ENCODE measurements at places on chromosomes 1 and 21. TPM values are rescaled to one million over a fixed set of nuclear protein-coding genes. Genes with fewer than 3 reads are reported as not detected.

Gene FAM72B
- total RNA-seq, result under 0.01 TPM

Gene ITGB2
- 0.68 TPM for total RNA-seq

Gene DUSP12
- 50.9 TPM for total RNA-seq

Gene SFN
- 1,116 TPM for total RNA-seq

Gene DISP1
- total RNA-seq, result 1.4 TPM

Gene GPR161
- 5.8 TPM for total RNA-seq

Gene PLPPR4
- not detected for total RNA-seq

Gene RCSD1
- under 0.01 TPM for total RNA-seq

Gene MYCL
- 10.3 TPM for total RNA-seq

Gene C1QA
- total RNA-seq, result not detected

Measured in nasal cavity respiratory epithelium epithelial cell of viscerocranial mucosa (primary cell).